ENCODE measurements at places on chromosomes 4 and X.
A peak's percentile ranks its signal among the peaks of the same experiment; 100 is the strongest.

- DNase-seq: no peak
Observed at GRCh38 chr4:107243141-107243781, 207.1 kb upstream of the DKK2 start.

- DNase-seq: no peak
Observed at GRCh38 chr4:14079601-14080000, 452.1 kb upstream of the BOD1L1 start.

- no peak for DNase-seq
Observed at GRCh38 chr4:101981756-101982155, 191.2 kb downstream of the BANK1 start.

GRCh38 chr4:3387943-3388361 is 53.8 kb upstream of the HGFAC start:
- peak; percentile 52 for DNase-seq

GRCh38 chr4:76639288-76639687 is 204.3 kb downstream of the SHROOM3 start:
- no peak for DNase-seq

Data from GM12865 (cell line).